ENCODE measurements at places on chromosomes 2 and 18.

DNA sequence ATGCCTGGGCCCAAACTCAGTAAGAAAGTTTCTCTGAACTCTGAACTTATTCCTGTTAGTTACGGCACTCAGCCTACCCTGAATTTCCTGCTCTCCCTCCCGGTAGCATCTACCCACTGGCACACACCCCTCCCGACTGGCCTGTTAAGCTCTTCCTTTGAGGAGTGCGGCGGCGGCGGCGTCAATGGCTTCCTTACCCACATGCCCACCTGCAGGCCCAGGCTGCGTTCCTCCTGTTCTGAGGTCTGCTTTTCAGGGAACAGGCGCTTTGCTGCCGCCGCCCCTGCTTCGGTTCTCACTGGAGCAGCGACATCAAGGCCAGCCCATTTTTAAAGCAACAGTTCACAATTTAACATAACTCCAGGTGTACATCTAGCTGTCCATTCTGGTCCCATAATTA is 432.4 kb downstream of the DCDC2C start:
- no peak for DNase-seq

DNA sequence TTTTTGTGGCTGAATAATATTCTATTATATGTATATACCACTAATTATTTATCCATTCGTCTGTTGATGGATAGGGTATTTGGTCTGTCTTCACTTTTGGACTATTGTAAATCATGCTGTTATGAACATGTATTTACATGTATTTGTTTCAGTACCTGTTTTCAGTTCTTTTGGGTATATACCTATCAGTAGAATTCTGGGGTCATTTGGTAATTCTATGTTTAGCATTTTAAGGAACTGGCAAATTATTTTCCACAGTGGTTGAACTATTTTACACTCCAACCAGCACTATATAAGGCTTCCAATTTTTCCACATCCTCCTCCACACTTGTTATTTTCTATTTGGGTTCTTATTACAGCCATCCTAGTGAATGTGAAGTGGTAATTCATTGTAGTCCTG is 12.4 kb upstream of the TANK start:
- DNase-seq: no peak

DNA sequence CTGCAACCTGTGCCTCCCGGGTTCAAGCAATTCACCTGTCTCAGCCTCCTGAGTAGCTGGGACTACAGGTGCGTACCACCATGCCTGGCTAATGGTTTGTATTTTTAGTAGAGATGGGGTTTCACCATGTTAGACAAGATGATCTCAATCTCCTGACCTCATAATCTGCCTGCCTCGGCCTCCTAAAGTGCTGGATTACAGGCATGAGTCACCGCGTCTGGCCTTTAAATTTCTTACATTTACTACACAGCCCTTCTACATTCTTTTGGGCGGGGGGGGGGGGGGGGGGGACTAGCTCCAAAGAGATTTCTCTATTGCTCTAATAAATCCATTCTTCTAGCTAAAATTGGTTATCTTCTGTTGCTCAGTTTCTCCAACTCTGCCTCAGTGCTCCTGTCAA is 964.9 kb upstream of the ACVR2A start:
- no peak for DNase-seq

DNA sequence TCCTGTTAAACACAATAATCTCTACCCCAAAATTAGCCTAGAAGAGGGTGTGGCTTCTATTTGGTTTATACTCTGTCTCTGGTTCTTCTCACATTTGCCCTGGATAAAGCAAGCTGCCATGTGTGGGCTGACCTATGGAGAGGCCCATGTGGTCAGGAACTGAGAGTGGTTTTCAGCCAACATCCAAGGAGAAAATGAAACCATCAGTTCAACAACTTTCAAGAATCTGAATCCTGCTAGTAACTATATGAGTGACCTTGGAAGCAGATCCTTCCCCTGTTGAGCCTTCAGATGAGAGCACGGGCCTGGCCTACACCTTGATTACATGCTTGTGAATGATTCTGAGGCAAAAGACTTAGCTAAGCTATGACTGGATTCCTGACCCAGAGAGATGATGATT is 11.5 kb upstream of the TRIB2 start:
- no peak for DNase-seq

GRCh38 chr2:138708682-138709241 is 71.4 kb downstream of the NXPH2 start:
- peak; percentile 83 for DNase-seq

GRCh38 chr18:58223717-58224424 is 179.8 kb downstream of the NEDD4L start:
- peak; percentile 90 for DNase-seq

DNA sequence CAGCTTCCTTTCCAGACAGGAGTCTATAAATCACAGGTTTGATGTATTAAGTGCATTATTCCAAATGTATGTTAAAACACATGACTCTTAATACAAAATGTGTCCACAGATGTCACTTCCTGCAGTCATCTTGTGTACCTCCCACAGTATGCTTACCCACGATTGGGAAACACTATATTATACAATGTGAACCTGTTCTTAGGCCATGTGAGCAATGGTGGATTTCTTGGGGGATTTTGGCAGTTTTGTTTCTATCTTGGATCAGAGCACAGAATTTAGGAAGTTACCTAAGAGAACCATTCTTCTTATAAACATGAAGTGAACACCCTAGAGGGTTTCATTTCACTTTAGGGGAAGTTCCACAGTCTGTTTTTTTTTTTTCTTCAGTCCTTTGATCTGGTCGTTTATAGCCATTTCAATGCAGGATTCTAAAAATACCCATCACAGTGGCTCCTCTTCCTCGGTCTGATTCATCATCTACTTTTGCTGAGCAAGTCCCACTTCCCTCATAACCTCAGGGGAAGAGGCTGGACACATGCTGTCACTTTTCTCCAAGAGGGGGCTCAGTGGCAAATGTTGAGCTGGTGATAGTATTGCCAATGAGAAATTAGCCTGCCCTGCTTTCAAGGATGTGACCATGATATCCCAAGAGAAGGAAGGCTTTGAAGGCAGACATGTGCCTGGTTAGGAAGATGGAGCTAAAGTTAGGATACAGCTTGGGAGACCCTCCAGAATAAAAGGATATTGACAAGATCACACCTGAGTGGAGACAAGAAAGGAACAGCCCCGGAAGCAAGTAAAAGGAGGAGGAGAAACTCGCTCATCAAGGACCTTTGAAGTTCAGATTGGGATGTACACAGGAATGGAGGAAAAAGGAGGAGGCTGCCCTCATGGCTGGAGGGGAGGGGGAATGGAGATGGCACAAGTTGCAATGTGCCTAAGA is 22.6 kb downstream of the PLEK start:
- no peak for DNase-seq

GRCh38 chr2:235045336-235045972 is 93.6 kb downstream of the SH3BP4 start:
- DNase-seq: no peak

DNA sequence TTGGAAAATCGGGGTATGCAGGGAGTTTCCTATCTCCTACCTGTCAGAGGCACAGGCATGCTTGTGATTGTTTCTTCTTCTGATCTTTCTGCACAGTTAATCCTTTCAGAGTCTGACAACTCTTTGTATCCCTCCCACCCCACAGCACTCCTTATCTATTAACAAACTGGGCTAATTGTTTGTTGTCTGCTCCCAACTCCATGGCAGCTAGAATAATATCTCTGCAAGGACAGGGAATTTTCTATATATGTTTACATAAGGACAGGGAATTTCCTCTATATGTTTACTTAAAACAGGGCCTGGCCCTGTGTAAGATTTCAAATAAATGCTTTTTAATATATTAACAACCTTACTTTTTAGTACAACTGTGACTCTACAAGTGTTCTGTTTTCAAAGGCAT is 36.0 kb upstream of the VRK2 start:
- DNase-seq: no peak

DNA sequence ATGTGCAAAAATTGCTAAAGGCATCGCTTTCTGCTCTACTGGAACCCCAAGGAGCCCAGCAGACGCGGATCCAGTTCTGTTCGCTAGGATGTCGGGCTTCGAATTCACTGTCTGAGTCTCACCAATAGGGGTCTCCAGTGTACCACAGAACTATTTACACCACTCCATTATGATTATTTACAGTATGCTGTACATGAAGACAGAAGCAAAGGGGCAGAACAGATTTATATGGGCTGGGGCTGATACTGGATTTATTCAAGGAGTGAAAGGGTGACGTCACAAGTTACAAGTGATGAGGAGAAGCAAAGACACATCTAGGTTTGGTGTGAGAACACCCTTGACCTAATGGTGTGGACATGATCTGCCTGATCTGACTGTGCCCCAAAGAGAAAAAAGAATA is 185.3 kb upstream of the ATP5MC3 start:
- DNase-seq: peak; percentile 8

- peak; percentile 65 for DNase-seq
These were observed 141.2 kb upstream of the TACR1 start for GRCh38 chr2:75340560-75340959.

- DNase-seq: no peak
These were observed 170.4 kb downstream of the PTPRM start for GRCh38 chr18:7737550-7737949.

DNA sequence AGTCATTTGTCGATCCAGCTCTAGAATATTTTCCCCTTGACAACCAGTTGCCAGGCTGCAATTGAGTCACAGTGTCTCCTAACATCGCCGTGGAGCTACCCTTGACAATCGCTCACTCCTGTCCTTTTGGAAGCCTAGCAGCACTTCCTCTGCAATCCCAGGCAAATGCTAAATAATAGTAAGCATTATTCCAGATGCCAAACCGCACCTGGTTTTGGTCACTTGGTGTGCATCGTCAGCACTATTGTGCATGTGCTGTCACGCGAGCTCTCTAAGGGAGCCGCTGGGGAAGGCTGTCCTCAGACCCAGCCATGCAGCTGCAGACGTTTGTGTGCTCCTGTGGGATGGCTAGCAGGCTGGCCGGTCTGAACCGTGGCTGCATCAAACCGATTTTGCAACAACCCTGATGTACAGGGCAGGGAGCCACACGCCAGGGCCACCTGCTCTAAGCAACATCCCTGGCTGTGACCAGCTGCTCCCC is 549.5 kb upstream of the ID2 start:
- peak; percentile 62 for DNase-seq
